ENCODE measurements at places on chromosomes 2 and 18. TPM values are rescaled to one million over a fixed set of nuclear protein-coding genes. Genes with fewer than 3 reads are reported as not detected.

PID1 gene
- 3.3 TPM for total RNA-seq

SATB2 gene
- total RNA-seq, result 5.1 TPM

GPBAR1 gene
- total RNA-seq, result 0.63 TPM

POTEJ gene
- total RNA-seq, result not detected

DNA sequence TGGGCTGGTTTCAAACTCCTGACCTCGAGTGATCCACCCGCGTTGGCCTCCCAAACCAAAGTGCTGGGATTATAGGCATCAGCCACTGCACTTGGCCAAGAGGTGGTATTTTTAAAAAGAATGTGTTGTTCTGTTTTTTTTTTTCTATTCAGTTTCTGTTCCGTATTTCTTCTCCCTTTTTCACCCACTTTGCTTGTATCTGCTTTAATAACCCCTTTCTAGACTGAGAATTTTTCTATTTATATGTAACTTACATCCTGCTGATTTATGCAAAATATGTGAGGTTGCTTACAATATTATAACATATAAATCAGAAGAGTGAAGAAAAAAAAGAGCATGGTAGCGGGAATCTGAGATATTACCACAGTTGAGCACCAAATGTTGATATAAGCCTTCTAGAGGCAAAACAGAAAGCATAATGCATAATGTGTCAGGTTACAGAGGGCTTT, 17.2 kb upstream of the LYPD6B start:
- no peak for DNase-seq
- 0 out of 2 replicates have a peak, but pooled peaks cover 3% of the 10 kb centered on the region for H3K36me3 ChIP-seq
- H3K4me3 ChIP-seq, result no peak overlapping the region
- no peaks in the 10 kb centered on the region for H3K27me3 ChIP-seq
- no peaks in the 10 kb centered on the region for H3K4me1 ChIP-seq

DNA sequence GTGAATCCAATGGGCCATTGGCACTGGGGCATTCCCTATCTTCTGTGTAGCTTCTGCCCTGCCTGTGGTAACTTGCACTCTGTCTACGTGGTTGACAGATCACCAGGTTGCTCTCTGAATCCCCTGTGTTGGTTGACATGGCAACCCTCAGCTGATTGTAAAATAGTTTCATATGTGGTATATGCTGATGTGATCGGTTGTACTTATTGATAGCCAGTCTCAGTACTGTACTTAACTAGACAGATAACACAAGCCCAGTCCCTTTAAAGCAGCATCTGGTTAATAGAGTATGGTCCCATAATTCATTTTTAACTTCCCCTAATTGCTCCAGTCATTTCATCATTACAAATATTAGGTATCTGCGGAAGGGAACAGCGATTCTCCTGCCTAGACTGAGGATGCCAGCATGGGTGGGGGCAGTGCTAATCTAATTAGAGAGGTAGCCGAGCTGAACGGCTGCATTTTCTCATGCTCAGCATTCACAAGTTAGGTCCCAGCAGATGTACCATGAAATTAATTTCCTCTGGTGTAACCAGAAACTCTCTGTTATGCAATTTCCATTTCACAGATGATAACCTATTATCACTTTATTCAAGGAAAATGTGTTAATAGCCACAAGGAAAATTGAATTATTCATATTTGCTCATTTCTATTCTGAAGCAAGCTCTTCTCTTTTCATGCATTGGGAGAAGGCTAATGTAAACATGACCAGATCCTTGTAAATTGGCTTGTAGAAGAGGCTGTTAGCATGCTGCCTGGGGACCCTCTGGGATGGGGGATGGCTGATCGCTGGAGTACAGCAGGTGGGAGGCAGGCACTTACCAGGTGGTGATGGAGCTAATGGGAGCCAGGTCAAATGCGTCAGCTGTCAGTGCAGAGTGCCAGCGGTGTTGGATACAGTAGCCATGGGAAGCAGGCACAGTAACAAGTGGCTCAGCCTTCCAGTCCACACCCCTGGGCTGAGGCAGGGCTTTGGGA, 608.3 kb downstream of the GALR1 start:
- no peaks in the 10 kb centered on the region for H3K4me1 ChIP-seq
- no peak overlapping the region for H3K4me3 ChIP-seq
- H3K27me3 ChIP-seq, result no peaks in the 10 kb centered on the region

DNA sequence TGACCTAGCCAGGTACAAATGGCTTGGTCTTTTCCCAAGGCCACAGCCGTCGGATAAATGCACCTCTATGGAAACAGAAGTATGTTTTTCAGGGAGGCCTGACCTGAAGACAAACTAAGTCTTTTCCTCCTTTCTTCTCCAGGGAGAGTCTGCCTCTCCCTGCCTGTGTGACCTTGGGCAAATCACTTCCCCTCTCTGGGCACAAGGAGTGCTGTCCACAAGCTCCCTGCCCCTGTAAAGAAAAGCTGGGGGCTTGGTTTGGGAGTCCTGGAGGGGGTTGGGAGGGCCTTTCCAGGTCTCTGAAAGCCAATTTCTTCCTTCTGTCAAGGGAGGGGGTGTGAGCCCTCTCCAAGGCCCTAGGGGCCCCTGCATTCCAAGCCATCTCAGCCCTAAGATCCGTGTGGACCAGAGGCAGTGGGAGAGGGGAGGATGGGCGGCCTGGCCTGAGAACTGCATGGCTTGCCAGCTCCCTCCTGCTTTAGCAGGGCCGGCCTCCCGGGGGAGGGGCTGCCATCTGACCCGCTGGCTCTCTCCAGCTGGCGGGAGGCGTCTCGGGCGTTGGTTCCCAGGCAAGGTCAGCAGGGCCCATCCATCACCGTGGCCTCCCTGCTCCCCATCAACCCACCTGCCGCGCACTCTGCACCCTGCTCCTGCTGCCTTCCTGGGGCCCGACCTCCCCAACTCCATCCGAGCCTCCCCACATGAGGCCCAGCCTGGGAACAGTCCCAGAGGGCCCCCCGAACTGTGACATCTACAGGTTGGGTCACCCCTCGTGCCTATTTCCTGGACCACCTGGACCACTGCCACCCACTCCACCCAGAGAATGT, 61.4 kb downstream of the SMAD7 start:
- H3K36me3 ChIP-seq, result no peaks in the 10 kb centered on the region
- H3K4me3 ChIP-seq, result no peak overlapping the region
- no peak overlapping the region for H3K27ac ChIP-seq
- no peaks in the 10 kb centered on the region for H3K27me3 ChIP-seq

DNA sequence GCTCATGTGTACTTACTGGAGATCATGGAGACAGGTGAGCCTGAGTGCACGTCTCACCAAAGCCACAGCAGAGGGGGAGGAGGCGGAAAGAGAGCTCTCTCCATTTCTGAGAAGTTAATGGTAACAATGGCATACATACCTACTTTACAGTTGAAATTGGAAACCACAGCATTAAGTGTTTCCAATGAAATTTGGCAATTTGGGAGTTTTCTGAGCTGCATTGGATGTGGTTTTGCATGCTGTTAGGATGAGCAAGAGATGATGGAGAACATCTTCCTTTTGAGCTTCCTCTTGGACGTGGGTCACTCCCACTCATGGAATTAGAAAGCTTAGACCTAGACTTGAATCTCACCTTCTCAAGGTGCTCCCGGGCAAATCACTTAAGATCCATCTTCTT, 25.5 kb upstream of the IL37 start:
- H3K4me1 ChIP-seq, result 0 out of 2 replicates have a peak, but pooled peaks cover 2% of the 10 kb centered on the region
- no peak overlapping the region for H3K27ac ChIP-seq
- no peaks in the 10 kb centered on the region for H3K27me3 ChIP-seq
- H3K36me3 ChIP-seq, result no peaks in the 10 kb centered on the region
- no peak overlapping the region for H3K4me3 ChIP-seq

DNA sequence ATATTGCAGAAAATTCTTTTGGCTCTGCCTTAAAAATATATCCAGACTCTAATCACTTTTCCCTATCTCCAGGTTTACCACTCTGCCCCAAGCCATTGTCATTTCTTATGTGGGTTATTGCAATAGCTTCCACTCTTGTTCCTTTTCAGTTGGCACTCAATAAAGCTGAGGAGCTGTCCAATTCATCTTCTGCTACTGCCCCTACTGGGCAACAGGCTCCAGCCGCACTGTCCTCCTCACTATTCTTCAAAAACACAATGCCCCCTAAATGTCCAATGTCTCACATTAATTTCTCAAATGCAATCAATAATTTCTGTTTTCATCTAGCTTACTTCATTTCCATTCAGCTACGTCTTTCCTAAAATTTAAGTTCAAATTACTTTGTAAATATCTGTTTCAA, 1262.5 kb upstream of the CDH2 start:
- no peak overlapping the region for H3K27ac ChIP-seq
- H3K36me3 ChIP-seq, result no peaks in the 10 kb centered on the region
- no peaks in the 10 kb centered on the region for H3K4me1 ChIP-seq
- H3K27me3 ChIP-seq, result no peaks in the 10 kb centered on the region

GRCh38 chr2:70613521-70613920, 59.9 kb upstream of the TGFA start:
- peaks cover 1% of the 10 kb centered on the region for H3K4me1 ChIP-seq
- no peak for DNase-seq
- H3K36me3 ChIP-seq, result no peaks in the 10 kb centered on the region
- no peak overlapping the region for H3K27ac ChIP-seq

GRCh38 chr2:60886991-60887390, 5.6 kb downstream of the REL start:
- no peak overlapping the region for H3K4me3 ChIP-seq
- no peaks in the 10 kb centered on the region for H3K4me1 ChIP-seq
- H3K36me3 ChIP-seq, result no peaks in the 10 kb centered on the region

GRCh38 chr18:79882522-79883241, 68.8 kb downstream of the SLC66A2 start:
- no peaks in the 10 kb centered on the region for H3K36me3 ChIP-seq
- no peaks in the 10 kb centered on the region for H3K4me1 ChIP-seq
- no peak overlapping the region for H3K4me3 ChIP-seq
- no peak overlapping the region for H3K27ac ChIP-seq
- H3K27me3 ChIP-seq, result no peaks in the 10 kb centered on the region

DNA sequence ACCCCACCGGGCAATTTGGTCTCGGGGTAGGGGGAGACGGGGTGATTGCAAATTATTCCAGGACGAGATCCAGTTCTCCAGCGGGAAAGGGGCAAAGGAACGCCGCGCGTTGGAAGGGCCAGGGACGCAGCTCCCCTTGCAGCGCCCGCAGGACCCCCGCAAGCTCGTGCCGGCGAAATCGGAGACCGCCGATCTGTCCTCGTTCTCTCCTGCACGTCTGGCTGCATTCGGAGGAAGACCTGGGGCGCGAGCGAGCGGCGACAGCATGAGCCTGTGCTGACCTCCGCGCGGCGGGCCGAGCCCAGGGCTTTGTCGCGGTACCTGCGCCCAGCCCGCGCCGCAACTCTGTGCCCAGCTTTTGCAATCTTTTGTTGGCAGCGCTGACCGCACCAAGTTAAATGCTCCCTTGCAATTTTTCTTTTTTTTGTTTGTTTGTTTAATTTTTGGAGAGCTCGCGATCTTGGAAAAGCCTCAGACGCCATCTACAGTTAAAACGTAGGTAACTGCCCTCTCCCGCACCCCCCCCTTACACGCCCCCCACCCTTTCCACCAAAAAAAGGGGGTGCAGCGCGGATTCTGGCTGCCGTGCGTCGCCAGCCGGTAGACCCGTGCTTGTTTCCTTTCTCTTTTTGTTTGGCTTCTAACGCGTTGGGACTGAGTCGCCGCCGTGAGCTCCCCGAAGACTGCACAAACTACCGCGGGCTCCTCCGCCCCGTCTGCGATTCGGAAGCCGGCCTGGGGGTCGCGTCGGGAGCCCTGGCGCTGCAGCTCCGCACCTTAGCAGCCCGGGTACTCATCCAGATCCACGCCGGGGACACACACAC, 667 bp downstream of the TRIB2 start:
- no peak for DNase-seq
- H3K27me3 ChIP-seq, result no peaks in the 10 kb centered on the region
- peaks cover 8% of the 10 kb centered on the region for H3K4me1 ChIP-seq
- peak overlapping the region; percentile 70 for H3K27ac ChIP-seq

- no peaks in the 10 kb centered on the region for H3K36me3 ChIP-seq
- no peak overlapping the region for H3K27ac ChIP-seq
- H3K4me1 ChIP-seq, result no peaks in the 10 kb centered on the region
- H3K4me3 ChIP-seq, result no peak overlapping the region
These were observed 1.7 kb upstream of the PRLH start for GRCh38 chr2:237564526-237565131.

- H3K27me3 ChIP-seq, result no peaks in the 10 kb centered on the region
- no peak overlapping the region for H3K27ac ChIP-seq
- no peaks in the 10 kb centered on the region for H3K36me3 ChIP-seq
- H3K4me1 ChIP-seq, result no peaks in the 10 kb centered on the region
- no peak for DNase-seq
These were observed 513.5 kb downstream of the CMPK2 start for GRCh38 chr2:6352247-6352646.

DNA sequence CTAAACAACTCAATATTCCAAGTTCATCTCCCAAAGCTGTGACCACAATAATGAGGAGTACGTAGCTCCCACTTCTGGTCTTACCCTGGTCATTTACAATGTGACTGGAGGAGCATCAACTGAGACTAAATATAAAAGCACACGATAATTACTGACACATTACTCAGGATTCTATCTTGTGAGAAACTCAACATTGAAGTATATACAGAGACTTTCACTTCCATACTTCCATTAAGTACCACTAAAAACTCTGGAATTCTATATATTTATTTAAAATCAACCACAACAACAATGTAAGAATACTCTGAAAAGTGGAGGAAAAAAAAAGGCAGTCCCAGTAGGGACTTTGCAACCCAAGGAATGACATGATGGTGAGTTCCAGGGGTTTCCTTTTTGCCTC, 61.4 kb downstream of the XDH start:
- H3K4me3 ChIP-seq, result no peak overlapping the region
- H3K36me3 ChIP-seq, result no peaks in the 10 kb centered on the region
- H3K27ac ChIP-seq, result no peak overlapping the region
- H3K27me3 ChIP-seq, result no peaks in the 10 kb centered on the region
- H3K4me1 ChIP-seq, result no peaks in the 10 kb centered on the region

- H3K36me3 ChIP-seq, result no peaks in the 10 kb centered on the region
- no peak for DNase-seq
- H3K4me3 ChIP-seq, result no peak overlapping the region
- H3K27ac ChIP-seq, result no peak overlapping the region
These were observed 40.1 kb upstream of the SOS1 start for GRCh38 chr2:39160982-39161381.

- no peaks in the 10 kb centered on the region for H3K36me3 ChIP-seq
- H3K27ac ChIP-seq, result no peak overlapping the region
- no peaks in the 10 kb centered on the region for H3K4me1 ChIP-seq
- no peak for DNase-seq
- no peak overlapping the region for H3K4me3 ChIP-seq
These were observed 21.8 kb upstream of the NT5C1B start for GRCh38 chr2:18611184-18611583.

- H3K36me3 ChIP-seq, result no peaks in the 10 kb centered on the region
- no peaks in the 10 kb centered on the region for H3K27me3 ChIP-seq
- no peak overlapping the region for H3K4me3 ChIP-seq
- no peak for DNase-seq
These were observed 28.0 kb downstream of the PLB1 start for GRCh38 chr2:28523902-28524301.

DNA sequence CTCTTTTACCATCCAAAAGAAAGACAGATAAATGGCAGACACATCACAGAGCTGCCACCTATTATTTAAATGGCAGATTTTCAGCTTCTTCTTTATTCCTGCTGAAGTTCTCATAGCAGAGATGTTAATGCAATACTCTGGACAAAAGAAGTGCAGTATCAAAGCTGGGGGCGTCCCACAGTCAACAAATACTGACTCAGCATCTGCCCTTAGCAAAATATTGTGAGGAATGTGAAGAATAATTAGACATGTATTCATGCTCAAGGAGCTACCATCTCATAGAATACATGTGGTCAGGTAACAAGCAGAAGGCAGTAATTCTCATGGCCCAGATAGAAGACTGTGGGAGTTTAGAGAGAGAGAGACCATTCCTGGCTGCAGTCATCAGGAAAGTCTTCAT, 108.0 kb upstream of the TANK start:
- no peaks in the 10 kb centered on the region for H3K27me3 ChIP-seq
- H3K27ac ChIP-seq, result no peak overlapping the region
- no peak for DNase-seq
- H3K4me1 ChIP-seq, result peaks cover 2% of the 10 kb centered on the region
